Tibial nerve (tissue), 4 donors: ENCODE measurements at places on chromosomes 3 and 15. TPM values are rescaled to one million over a fixed set of nuclear protein-coding genes. Genes with fewer than 3 reads are reported as not detected.

DNA sequence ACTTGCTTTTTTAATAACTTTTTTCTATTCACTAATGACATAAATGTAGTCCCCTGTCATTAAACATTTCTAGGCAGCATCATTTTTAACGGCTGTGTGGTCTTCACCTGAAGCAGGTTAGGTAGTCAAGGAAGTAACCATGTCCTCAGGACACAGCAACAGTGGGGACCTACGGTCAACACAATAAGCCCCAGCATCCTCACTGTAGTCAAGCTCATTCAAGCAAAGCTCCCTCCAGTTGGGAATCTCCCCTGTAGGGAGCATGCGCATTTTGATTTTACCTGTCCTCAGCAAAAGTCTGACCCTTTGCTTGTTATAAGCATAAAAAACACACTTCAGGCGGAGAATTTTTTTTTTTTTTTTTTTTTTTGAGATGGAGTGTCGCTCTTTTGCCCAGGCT lies 151.4 kb downstream of the SHQ1 start:
- no peak overlapping the region for H3K27ac ChIP-seq
- no peak for DNase-seq
- no peaks in the 10 kb centered on the region for H3K4me1 ChIP-seq
- H3K36me3 ChIP-seq = no peaks in the 10 kb centered on the region

CSPG5 gene
- 4.8 TPM for total RNA-seq

FBN1 gene
- 293 TPM for total RNA-seq

DNA sequence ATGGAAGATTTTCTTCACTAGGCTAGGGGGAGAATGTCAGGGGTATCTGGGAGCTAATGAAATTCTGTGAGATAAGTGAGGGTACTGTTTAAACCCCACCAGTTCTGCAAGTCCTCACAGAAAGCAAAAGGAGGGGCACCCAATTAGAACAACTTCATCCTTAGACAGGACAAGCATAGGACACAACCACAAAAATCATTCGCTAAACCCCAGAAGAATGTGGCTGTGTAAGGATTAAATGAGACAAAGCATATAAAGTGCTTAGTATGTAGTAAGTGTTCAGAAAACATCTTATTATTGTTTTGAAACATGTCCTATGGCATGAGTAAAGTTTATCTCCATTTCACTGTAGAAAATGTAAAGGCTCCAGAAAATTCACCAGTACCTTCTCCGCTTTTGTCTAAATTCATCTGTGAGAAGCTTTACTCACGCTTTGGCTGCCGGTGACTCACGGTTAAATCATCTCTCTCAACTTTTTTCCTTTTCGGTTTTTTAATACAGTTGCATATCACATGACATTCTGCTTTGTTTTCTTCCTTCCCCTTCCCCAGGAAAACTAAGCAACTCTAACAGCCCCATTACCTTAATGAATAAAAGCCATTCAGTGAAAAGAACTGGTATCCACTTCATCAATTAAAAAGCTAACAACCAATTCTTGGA lies 1.7 kb downstream of the CLRN1 start:
- no peaks in the 10 kb centered on the region for H3K27me3 ChIP-seq
- no peaks in the 10 kb centered on the region for H3K36me3 ChIP-seq
- no peak overlapping the region for H3K27ac ChIP-seq
- no peaks in the 10 kb centered on the region for H3K4me1 ChIP-seq
- DNase-seq = no peak

THRB gene
- 6.3 TPM for total RNA-seq

GP9 gene
- total RNA-seq = not detected

WDR93 gene
- total RNA-seq = 0.21 TPM

GRCh38 chr3:94612631-94613030 lies 549.8 kb downstream of the NSUN3 start:
- no peaks in the 10 kb centered on the region for H3K27me3 ChIP-seq
- no peak overlapping the region for H3K27ac ChIP-seq
- H3K4me3 ChIP-seq = no peak overlapping the region
- DNase-seq = no peak
- no peaks in the 10 kb centered on the region for H3K36me3 ChIP-seq

DNA sequence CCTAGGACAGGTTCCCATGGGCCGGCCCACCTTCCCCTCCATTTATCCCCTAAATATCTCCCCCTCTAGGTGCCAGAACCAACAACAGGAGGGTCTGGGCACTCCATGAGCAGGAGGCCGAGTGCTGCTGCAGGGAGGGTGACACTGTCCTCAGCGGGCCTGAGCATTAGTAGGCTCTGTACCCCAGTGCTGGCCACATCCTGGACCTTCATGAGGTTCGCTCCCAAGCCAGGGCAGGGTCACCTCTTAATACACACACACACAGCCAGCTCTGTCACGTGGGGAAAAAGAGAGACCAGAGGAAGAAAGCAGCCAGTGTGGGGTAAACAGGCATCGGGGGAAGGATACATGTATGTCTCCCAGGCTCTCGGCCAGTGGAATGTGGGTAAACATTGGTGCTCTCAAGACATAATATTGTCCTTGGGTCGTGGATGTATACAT lies 27.9 kb upstream of the SEMA3F start:
- peaks cover 13% of the 10 kb centered on the region for H3K4me1 ChIP-seq
- no peaks in the 10 kb centered on the region for H3K27me3 ChIP-seq
- H3K27ac ChIP-seq = no peak overlapping the region

DNA sequence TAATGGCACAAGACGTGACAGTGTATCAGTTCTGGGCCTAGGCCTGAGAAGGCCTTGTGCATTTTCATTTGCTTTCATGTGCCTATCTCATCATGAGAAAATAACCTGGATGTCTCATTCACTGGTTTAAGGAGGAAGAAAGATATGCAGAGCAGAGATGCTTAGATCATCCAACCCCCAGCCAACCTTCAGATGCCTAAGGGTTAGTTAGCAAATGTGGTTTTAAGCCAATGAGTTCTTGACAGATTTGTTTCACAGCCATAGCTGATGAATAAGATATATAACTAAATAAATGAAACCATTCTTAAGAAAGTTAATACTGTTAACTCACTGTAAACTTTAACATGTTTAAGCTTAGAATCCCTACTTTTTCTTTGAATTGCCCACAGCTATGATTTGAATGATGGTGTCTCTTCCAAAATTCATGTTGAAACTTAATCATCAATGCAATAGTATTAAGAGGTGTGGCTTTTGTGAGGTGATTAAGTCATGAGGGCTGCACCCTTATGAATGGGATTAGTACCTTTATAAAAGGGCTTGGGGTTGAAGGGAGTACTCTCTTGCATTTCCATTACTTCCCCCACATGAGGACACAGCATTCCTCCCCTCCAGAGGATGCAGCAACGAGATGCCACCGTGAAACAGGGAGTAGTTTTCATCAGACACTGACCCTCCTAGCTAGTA lies 324.6 kb upstream of the TBC1D5 start:
- no peak for DNase-seq
- H3K27ac ChIP-seq = no peak overlapping the region
- H3K27me3 ChIP-seq = no peaks in the 10 kb centered on the region

DNA sequence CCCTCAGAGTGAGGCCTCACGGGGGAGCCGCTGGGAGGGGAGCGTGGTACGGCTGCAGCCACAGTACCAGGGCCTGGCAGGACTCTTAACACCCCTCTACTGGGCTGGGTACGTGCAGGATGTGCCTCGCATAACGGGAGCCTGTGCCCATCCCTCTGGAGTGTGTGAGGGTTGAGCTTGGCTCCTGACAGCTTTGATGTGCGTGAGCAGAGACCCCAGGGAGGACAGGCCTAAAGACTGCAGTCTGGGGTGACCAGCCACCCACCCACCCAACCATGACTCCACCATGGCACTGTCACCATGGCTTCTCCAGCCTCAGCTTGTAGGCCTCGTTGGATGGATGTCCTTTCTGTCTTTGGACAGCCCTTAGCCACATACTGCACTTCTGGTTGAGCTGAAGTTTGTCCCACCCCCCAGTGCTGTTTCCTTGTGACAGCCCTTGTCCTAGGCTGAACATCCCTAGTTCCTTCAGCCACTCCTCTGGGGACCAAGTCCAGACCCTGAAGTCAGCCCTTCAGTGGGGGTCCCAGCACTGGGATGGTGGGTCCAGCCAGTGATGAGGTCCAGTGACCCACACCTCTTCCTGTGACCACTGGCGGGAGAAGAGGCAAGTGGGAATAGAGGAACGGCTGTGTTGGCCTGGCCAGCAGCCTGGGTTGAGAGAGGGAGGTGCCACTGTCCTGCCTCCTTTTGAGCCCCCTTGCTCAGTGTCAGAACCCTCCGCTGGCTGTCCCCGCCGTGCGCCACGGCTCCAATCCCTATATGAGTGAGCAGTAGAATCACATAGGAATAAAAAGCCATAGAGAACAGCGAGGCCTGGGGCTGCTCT lies 6.1 kb downstream of the GLYCTK start:
- no peak overlapping the region for H3K4me3 ChIP-seq
- no peaks in the 10 kb centered on the region for H3K36me3 ChIP-seq
- H3K4me1 ChIP-seq = no peaks in the 10 kb centered on the region
- no peak overlapping the region for H3K27ac ChIP-seq

SLC35G2 gene
- total RNA-seq = 12.2 TPM

CDC25A gene
- total RNA-seq = not detected

DNA sequence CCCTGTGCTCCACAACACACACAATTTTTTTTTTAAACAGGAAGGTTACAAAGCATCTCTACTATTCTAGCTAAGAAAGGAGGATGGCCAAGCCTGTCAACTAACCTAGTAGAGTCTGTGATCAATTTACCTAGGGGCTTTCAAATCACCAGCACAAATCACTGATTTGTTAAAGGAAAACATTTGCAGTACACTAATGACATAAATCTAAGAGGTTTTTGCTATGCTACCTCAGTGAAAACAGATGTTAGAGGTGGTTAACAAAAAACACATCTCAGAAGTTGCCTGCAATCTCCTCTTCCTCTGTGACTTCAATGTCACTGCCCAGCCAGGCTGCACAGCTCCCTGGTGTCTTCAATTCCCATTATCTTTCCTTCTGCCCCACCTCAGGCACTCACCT lies 72.0 kb downstream of the RAD18 start:
- no peak overlapping the region for H3K4me3 ChIP-seq
- DNase-seq = no peak
- no peaks in the 10 kb centered on the region for H3K27me3 ChIP-seq

NIPA2 gene
- 33.2 TPM for total RNA-seq

PLA2G4E gene
- total RNA-seq = not detected

DNA sequence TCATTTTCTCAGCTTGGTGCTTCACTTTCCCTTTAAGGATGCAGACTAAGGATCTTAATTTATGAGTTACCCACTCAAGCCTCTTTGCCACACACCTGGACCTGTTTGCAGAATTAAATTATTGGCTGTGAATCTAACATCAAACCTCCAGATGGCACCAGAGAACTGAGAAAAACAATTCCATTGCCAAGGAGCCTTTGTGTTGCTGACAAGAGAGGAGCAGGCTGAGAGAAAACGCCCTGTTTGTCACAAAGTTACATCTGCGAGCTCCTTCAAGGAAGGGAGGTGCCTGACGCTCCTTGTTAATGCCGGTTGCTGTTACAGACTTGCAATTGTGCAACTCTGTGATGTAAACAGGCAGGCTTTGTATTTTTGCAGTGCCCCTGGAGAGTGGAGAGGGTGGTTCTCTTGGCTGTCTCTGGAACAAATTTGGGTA lies 36.3 kb upstream of the TMC3 start:
- no peak overlapping the region for H3K4me3 ChIP-seq
- H3K27me3 ChIP-seq = no peaks in the 10 kb centered on the region
- peak; percentile 82 for DNase-seq
- peaks cover 18% of the 10 kb centered on the region for H3K4me1 ChIP-seq
- no peaks in the 10 kb centered on the region for H3K36me3 ChIP-seq
- no peak overlapping the region for H3K27ac ChIP-seq

DNA sequence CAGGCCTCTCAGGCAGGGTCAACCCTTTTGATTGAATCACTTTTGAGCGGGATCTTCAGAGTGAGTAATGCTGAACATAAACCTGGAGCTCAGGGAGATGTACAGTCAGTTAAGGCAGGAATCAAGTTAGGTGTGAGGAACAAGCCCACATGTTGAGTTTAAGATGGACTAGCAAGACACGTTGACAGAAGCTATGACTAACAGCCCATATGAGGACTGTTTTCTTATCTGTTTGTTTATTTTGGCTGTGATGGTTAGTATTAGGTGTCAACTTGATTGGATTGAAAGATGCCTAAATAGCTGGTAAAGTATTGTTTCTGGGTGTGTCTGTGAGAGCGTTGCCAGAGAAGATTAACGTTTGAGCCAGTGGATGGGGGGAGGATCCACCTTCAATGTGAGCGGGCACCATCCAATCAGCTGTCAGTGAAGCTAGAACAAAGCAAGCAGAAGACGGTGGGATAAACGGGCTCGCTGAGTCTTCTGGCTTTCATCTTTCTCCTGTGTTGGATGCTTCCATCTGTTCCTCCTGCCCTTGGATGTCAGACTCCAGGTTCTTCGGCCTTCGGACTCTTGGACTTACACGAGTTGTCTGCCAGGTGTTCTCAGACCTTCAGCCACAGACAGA lies 232.3 kb upstream of the STAC start:
- no peak overlapping the region for H3K4me3 ChIP-seq
- no peaks in the 10 kb centered on the region for H3K36me3 ChIP-seq
- H3K27ac ChIP-seq = no peak overlapping the region
- DNase-seq = no peak
- no peaks in the 10 kb centered on the region for H3K27me3 ChIP-seq

- H3K27ac ChIP-seq = no peak overlapping the region
- no peak for DNase-seq
- H3K36me3 ChIP-seq = no peaks in the 10 kb centered on the region
- H3K27me3 ChIP-seq = no peaks in the 10 kb centered on the region
- H3K4me1 ChIP-seq = no peaks in the 10 kb centered on the region
These were observed 71.2 kb upstream of the IQSEC1 start for GRCh38 chr3:13144163-13145023.

DNA sequence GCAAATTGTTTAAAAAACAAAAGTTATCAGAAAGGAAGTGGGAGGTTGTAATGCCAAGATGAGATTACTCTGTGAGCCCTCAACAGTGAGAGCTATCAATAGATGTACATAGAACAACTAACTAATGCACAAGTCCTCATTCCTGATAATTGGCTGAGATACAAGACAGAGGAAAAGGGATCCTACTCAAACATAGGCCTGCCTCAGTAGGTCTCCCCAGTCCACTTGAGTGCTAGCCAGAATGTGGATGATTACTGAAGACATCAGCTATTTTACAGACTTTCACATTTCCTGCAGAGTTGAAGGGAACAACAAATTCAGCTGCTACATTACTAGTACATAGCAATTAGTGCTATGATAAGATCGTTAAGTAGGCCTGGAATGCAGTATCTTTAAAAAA lies 981.9 kb downstream of the TUSC7 start:
- no peak for DNase-seq
- no peaks in the 10 kb centered on the region for H3K27me3 ChIP-seq
- no peak overlapping the region for H3K4me3 ChIP-seq
- no peak overlapping the region for H3K27ac ChIP-seq
- H3K36me3 ChIP-seq = no peaks in the 10 kb centered on the region

CPB1 gene
- total RNA-seq = 15.6 TPM

GRCh38 chr3:184727357-184728009 lies 15.6 kb upstream of the MAGEF1 start:
- H3K4me1 ChIP-seq = peaks cover 11% of the 10 kb centered on the region
- DNase-seq = peak; percentile 40
- H3K36me3 ChIP-seq = no peaks in the 10 kb centered on the region
- no peak overlapping the region for H3K4me3 ChIP-seq
- no peaks in the 10 kb centered on the region for H3K27me3 ChIP-seq
